ENCODE measurements at places on chromosomes 7 and 10.

- no peak for DNase-seq
Measured at GRCh38 chr7:128891942-128892269, 18.6 kb downstream of the KCP start.

- DNase-seq = no peak
Measured at GRCh38 chr7:74656441-74656836, 1.1 kb upstream of the GTF2I start.

DNA sequence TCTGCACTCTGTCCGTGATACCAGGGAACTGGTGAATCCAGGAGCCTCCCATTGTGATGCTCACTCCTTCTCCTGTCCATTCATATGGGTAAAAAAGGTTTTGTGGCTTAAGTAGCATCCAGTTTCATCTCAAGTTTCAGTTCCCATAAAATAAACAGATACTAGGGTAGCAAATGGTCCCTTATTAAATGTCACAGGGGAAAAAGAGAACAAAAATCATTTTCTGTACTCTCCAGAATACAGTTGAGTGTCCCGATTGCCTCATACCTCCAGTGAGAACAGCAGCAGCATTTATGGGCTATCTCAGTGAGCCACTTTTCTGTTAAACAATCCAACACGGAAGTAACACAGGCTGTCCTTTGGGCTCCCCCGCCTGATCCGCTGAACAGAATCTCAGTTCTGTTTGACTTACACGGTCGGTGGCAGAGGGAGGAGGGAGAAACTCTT, 179.6 kb downstream of the CELF2 start:
- no peak for DNase-seq

DNA sequence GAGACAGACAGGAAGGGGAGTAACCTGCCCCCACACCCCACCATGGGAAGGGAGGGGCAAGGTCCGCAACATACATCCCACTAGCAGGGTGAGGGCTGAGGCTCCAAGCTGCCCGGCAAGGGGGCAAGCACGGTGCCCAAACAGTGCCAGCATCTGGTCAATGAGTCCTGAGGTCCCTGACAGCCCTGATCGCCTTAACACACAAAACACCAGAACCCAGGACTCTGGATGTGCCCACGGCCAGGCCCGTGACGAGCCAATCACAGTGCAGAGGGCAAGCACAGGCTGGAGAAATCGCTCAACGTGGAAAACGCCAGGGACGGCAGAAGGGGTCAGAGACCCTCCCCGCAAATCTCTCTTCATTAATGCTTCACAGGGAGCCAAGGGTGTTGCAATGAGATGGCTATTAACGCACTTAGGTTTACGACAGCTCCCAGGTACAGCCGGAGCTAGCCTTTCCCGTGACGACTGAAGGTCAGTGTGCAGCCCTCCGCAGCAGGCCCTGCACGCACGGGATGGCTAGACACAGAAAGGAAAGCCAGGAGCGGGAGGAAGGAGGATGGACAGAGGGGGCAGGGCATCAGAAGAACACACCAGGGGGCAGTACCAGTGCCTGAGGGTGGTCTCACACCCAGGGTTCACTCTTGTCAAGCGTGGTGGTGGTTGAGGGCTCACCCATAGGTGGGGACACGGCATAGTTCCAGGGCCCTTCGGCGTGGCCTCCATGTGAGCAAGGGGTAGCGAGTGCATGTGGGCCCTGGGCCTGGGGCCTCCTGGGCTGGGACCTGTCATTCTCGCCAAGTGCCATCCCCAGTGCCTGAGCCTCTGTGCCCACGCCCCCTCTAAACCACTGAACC, 220.5 kb downstream of the MAD1L1 start:
- DNase-seq = peak; percentile 62

DNA sequence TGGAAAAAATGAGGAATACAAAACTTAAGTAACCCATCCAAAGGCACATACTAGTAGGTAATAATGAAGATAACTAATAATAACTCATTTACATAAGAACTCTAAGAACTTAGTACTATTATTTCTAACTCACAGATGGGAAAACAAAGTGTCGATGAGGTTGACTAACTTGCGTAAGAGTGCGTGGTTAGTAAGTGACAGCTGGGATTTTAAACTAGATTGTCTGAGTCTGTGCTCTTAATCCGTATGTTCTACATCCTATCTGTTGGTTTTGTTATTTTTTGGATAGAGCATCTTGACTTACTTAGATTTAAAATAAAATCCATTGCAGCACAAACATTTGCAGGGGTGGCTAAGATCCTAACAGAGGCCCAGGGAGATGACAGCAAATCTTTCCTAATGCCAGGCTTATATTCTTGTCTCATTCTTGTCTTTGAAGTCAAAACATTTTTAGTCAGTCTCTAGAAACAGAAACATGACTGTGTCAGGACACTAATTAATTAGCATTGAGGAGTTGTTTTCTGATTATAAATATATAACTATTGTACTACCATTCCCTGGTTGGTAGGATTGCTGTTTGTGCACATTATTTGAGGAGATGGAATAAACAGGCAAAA, 11.7 kb downstream of the RPA3 start:
- DNase-seq = no peak

DNA sequence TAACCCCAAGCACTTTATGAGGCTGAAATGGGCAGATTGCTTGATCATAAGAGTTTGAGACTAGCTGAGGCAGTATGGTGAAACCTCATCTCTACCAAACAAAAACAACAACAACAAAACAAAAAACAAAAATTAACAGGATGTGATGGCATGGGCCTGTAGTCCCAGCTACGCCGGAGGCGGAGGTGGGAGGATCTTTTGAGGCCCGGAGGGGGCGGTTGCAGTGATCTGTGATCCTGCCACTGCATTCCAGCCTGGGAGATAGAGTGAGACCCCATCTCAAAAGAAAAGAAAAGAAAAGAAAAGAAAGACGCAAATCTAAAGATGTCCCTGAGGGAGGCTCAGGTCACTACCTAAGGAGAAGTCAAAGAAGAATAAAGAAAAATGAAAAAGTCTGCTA, 35.3 kb upstream of the AGR2 start:
- DNase-seq = no peak

DNA sequence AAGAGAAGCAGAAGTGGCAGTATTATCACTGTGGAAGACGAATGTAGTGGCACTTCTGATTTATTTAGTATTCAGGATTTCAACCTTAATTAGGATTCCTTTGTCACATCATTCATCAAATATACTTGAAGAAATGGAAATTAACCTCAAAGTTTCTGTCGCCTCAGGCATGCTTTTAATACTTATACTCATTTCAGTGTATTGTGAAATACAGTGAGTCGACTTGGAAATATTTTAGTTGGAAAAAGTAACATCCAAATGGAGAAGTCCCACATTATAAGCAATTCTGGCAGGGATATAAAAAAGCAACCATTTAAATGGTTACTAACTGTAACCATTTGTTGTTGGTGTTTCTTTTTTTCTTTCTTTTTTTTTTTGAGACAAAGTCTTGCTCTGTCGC, 648.8 kb downstream of the ARL4A start:
- no peak for DNase-seq

GRCh38 chr10:89954787-89955566, 253.6 kb downstream of the KIF20B start:
- no peak for DNase-seq

DNA sequence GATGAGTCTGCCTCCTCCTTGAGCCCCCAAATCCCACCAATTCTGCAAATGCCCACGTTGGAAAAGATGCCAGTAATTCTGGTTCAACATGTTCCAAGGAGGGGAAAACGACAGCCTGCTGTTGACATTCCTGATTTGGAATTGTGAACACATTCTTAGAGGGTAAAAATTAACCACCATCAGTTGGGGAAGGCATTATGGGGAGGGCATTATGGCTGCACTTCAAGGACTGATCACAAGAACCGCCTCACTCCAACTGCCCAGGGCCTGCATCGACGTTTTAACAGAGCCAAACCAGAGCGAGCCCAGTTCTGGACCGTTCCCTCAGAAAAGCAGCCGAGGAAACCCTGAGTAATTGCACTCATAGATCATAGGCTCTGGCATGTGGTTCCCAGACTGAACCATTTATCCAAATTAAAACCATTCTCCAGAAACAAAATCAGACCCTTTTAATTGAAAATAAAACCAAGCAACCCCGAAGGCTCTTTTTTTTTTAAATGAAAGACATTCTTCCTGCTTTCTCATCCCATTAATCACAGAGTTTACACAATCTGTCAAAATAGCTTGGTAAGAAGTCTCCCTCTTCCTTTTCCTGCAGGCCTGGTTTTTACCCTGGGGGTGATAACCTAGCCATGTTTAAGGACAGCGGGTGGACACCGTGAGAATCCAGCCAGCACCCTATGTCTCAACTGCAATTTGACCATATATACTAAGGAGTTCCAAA, 8.0 kb downstream of the TNS3 start:
- DNase-seq = no peak

DNA sequence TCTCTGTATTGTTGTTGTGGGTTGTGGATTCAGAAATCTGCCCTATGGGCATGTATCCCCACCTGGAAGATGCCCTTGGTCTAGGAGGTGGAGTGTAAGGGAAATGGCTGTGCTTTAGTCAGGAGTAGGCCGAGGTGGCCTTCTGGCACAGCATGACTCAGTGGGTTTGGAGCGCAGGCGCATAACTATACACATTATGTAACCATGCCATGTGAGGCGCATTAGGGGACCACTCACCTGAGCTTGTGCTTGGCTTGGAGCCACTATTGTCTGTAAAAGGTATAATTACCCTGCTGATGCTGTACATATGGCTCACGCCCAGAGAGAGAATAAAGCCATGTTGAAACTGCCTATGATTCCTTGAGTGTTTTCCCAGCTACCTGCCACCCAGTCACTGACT, 20.6 kb upstream of the ADAMTS14 start:
- no peak for DNase-seq

GRCh38 chr10:121243609-121244241, 354.5 kb downstream of the FGFR2 start:
- no peak for DNase-seq

All from cardiac septum (tissue), 1 donor.